ENCODE measurements at places on chromosomes 3 and 15. TPM values are rescaled to one million over a fixed set of nuclear protein-coding genes. Genes with fewer than 3 reads are reported as not detected.
A peak's percentile ranks its signal among the peaks of the same experiment; 100 is the strongest.

- DNase-seq, result no peak
- no peaks in the 10 kb centered on the region for H3K36me3 ChIP-seq
- H3K27me3 ChIP-seq, result no peaks in the 10 kb centered on the region
- peaks cover 25% of the 10 kb centered on the region for H3K4me1 ChIP-seq
- H3K4me3 ChIP-seq, result no peak overlapping the region
Observed at GRCh38 chr3:30733209-30733608, 126.8 kb downstream of the TGFBR2 start.

GRCh38 chr3:65548848-65549625 is 489.7 kb downstream of the MAGI1 start:
- H3K36me3 ChIP-seq, result no peaks in the 10 kb centered on the region
- H3K4me1 ChIP-seq, result peaks cover 38% of the 10 kb centered on the region
- no peak for DNase-seq
- H3K4me3 ChIP-seq, result peak overlapping the region; percentile 52

GRCh38 chr15:34616613-34617012 is 33.2 kb upstream of the GOLGA8B start:
- no peak overlapping the region for H3K27ac ChIP-seq
- no peak overlapping the region for H3K4me3 ChIP-seq
- H3K36me3 ChIP-seq, result no peaks in the 10 kb centered on the region
- H3K27me3 ChIP-seq, result peaks cover 6% of the 10 kb centered on the region

DNA sequence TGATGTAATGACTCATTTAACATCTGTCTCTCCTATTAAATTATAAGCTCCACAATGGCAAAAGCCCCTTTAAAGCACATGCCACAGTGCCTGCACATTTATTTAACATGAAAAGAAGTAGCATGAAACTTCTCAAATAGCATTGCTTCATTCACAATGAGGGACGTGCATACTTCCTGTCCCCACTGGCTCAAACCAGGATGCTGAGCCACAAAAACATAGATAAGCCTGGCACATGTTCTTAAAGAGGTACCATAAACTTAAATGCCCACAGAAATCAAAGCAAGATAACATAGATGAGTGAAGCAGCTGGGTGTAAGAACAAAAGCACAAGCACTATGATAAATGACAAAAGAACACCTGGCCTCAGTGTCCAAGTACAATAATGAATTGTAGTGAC is 3.8 kb downstream of the TP53BP1 start:
- DNase-seq, result peak; percentile 51
- no peak overlapping the region for H3K4me3 ChIP-seq
- no peak overlapping the region for H3K27ac ChIP-seq
- H3K27me3 ChIP-seq, result no peaks in the 10 kb centered on the region
- H3K36me3 ChIP-seq, result peaks cover 27% of the 10 kb centered on the region

GRCh38 chr3:141063831-141064230 is 12.7 kb downstream of the SPSB4 start:
- no peak for DNase-seq
- H3K27me3 ChIP-seq, result no peaks in the 10 kb centered on the region
- H3K4me3 ChIP-seq, result no peak overlapping the region
- peak overlapping the region; percentile 17 for H3K27ac ChIP-seq

DNA sequence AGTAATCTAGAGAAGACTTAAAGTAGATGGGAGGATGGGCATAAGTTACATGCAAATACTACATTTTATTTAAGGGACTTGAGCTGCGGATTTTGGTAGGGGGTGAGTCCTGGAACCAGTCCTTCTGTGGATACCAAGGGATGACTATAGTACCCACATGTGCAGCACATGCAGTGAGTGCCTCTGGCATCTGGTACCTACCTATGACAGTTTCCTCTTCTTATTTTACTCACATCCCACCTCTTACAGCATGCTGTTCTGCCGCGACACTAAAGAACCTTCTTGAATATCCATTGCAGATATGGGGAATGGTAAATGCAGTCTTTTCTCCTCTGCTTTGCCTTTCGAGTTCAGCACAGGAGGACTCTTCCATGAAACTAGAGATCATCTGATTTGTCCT is 1.7 kb downstream of the TSEN2 start:
- no peaks in the 10 kb centered on the region for H3K27me3 ChIP-seq
- H3K36me3 ChIP-seq, result no peaks in the 10 kb centered on the region
- DNase-seq, result no peak
- no peak overlapping the region for H3K27ac ChIP-seq
- no peak overlapping the region for H3K4me3 ChIP-seq

DNA sequence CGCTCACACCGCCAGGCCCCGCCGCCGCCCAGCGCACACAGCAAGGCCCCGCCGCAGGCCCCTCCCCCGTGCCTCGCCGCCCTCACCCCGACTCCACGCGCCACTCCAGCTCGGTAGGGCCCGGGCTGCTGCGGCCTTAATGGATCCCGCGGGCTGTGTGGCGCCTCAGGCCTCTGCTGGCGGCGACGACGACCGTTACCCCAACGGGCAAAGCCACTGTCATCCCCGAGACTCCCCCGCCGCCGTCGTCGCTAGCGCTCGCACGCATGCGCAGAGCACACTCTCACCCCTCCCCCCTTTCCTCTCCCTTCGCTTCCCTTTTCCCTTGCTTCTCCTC is at the start of gene MSL2:
Gene MSL2 (minus strand): TSS at position 272 of the 337 bp plus-strand sequence. CDS start 1,222 bp downstream, outside the sequence.
- peak within 1 kb of the TSS; percentile 96 for H3K4me3 ChIP-seq
- no peaks in the 10 kb centered on the region for H3K36me3 ChIP-seq
- DNase-seq, result no peak
- H3K4me1 ChIP-seq, result peaks cover 20% of the 10 kb centered on the region

DNA sequence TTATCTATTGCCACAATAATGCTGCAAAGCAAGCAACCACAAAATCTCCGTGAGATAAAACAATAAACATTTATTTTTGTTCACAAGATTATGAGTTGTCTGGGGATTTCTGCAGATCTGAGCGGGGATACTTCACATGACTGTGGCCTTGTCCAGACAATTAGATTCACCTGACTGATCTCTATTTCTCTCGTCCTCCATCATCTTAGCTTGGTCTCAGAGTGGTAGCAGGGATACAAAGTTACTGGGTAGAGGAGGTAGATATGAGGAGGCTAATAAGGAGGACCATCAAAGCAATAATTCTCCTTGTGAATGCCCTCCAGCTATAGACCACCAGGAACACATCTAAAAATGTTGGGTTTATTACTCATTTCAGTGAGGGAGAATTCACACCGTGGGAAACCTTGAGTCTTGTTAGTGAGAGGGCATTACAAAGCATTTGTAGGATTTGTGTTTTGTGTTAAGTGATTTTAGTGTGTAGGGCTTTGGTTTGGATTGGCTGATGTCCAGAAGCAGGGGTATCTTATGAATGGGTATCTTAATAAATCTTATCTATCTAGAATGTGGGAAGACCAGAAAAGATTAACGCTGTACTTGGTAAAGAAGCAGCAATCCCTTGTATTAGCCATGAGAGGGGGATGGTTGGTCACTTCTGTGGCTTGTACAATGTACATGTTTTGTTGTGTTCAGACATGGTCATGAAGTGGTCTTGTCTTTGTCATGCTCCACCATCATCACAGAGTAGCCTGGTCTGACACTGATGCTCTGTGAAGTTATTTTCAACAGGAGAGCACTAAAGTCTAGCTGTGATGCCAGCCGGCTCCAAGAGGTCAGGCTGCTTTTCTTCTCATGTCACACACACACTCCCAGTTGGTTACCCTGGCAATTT is 287.6 kb upstream of the STT3B start:
- no peak overlapping the region for H3K4me3 ChIP-seq
- H3K36me3 ChIP-seq, result no peaks in the 10 kb centered on the region
- no peak overlapping the region for H3K27ac ChIP-seq
- peak; percentile 13 for DNase-seq
- no peaks in the 10 kb centered on the region for H3K27me3 ChIP-seq
- peaks cover 12% of the 10 kb centered on the region for H3K4me1 ChIP-seq

DNA sequence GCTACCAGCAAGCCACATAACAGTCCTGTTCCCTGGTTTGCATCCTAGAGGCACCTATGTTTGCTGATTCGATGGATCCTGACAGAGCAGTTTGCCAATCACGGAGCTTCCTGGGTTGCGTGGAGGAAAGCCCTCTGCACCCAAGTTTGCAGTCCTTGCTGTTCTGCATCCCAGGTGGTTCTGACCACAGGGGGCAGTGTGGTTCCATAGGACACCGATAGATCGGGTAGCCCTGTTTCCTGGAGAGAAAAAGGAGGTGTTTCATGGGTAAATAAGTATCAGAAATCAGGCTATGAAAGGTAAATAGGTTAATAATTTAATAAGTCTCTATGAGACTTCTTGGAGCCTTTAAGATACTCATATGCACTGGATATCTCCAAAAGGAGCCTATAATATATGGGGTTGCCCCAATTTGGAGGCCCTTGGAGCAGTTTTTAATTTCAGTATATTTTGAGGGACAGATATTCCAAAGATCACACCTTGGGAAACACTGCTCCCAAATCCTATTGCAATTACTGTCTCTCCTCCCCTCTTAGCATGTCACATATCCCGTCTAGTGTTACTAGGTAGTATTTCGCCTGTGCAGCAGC is 194.6 kb upstream of the TPM1 start:
- no peaks in the 10 kb centered on the region for H3K36me3 ChIP-seq
- H3K4me1 ChIP-seq, result peaks cover 39% of the 10 kb centered on the region
- peak overlapping the region; percentile 1 for H3K27ac ChIP-seq

- no peaks in the 10 kb centered on the region for H3K27me3 ChIP-seq
- peak overlapping the region; percentile 90 for H3K27ac ChIP-seq
- H3K4me1 ChIP-seq, result peaks cover 57% of the 10 kb centered on the region
- DNase-seq, result no peak
- H3K36me3 ChIP-seq, result peaks cover 6% of the 10 kb centered on the region
Observed at GRCh38 chr3:51684971-51685751, 14.1 kb downstream of the TEX264 start.

DNA sequence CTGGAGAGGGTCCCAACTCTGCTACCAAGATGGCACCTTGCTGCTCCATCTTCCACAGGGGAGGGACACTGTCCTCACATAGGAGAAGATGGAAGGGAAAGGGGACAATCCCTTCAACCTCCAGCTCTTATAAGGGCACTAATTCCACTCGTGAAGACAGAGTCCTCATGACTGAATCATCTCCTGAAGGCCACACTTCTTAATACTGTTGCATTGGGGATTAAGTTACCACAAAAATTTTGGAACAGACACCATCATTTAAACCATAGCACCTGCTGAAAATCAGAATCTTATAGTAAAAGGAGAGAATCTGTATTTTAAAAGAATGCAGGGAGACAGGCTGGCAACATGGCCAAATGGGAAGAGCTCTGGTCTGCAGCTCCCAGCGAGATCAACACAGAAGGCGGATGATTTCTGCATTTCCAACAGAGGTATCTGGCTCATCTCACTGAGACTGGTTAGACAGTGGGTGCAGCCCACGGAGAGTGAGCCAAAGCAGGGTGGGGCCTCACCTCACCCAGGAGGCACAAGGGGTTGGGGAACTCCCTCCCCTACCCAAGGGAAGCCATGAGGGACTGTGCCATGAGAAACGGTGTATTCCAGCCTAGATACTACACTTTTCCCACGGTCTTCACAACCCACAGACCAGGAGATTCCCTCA is 69.4 kb upstream of the LIPC start:
- H3K27ac ChIP-seq, result no peak overlapping the region
- H3K4me1 ChIP-seq, result no peaks in the 10 kb centered on the region
- H3K27me3 ChIP-seq, result no peaks in the 10 kb centered on the region
- H3K4me3 ChIP-seq, result no peak overlapping the region
- DNase-seq, result no peak

GRCh38 chr15:70708839-70709238 is 54.5 kb downstream of the UACA start:
- peaks cover 7% of the 10 kb centered on the region for H3K4me1 ChIP-seq
- peak overlapping the region; percentile 16 for H3K27ac ChIP-seq
- H3K27me3 ChIP-seq, result no peaks in the 10 kb centered on the region
- no peak for DNase-seq
- no peaks in the 10 kb centered on the region for H3K36me3 ChIP-seq

GRCh38 chr3:105869861-105870755 is 1.3 kb upstream of the CBLB start:
- no peak for DNase-seq
- no peaks in the 10 kb centered on the region for H3K27me3 ChIP-seq
- peaks cover 33% of the 10 kb centered on the region for H3K4me1 ChIP-seq
- peak overlapping the region; percentile 91 for H3K4me3 ChIP-seq
- H3K27ac ChIP-seq, result peak overlapping the region; percentile 85
- H3K36me3 ChIP-seq, result peaks cover 2% of the 10 kb centered on the region

DNA sequence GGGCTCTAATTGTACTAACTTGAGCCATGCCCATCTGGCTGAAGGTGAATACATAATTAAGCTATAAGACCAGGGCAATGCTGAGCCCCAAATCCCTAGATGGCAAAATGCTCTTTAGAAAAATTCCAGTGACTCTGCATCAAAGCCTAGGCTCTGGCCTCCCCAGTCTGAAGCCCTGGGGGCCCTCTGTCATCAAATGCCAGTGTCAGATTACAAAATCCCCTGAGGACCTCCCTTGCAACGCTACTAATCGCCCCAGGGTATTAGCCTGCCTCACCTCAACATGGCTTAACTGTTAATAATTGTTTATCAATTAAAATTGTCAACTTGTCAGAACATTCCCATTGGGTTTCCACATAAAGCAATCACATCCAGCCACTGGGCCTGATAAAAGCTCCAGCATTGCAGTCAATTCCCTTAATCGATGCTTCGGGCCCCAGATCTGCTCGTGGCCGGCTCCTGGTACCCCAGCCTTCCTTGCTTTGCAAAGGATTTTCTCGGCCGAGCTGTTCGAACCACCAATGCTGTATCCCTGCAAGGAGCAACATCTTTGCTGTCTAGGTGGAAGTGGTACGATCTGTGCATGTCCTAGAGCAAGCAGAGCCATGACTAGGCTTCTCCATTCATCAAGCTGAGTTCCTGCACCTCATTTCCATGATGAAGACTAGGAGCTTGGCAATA is 151.7 kb downstream of the MEGF11 start:
- no peak overlapping the region for H3K4me3 ChIP-seq
- H3K4me1 ChIP-seq, result peaks cover 5% of the 10 kb centered on the region
- H3K36me3 ChIP-seq, result no peaks in the 10 kb centered on the region
- H3K27ac ChIP-seq, result no peak overlapping the region
- no peaks in the 10 kb centered on the region for H3K27me3 ChIP-seq

DNA sequence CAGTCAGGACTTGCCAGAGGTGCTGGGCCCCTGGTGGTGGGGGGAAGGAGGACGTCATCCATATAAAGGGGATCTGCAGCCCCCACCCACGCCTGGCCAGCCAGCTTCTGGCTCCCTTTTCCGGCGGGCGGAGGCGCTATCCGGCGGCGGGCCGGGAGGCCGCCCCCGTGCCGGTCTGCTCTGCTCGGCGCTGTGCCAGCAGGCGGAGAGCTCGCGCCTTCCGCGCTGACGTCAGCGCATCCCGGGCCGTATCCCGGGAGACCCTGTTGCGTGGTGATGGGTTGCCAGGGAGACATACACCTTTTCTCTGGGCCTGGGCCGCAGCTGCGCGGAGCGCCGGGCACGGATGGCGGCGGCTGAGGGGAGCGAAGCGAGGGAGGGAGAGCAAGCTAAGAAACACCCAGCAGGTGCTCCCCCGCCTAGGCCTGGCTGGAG is 1.1 kb downstream of the FAM131A start:
- H3K27ac ChIP-seq, result no peak overlapping the region
- H3K4me1 ChIP-seq, result peaks cover 5% of the 10 kb centered on the region
- H3K27me3 ChIP-seq, result no peaks in the 10 kb centered on the region

CYP8B1 gene
- total RNA-seq, result not detected

MOBP gene
- total RNA-seq, result not detected

EPHB3 gene
- total RNA-seq, result 132 TPM

PLA2G4D gene
- total RNA-seq, result 0.03 TPM

APH1B gene
- total RNA-seq, result 12.4 TPM

AADACL2 gene
- not detected for total RNA-seq
